Hypothalamus (tissue), 51 donors: ENCODE measurements at places on chromosomes 12 and 14.

GRCh38 chr14:73732006-73732405 lies 17.8 kb upstream of the PNMA1 start:
- DNase-seq: no peak

- DNase-seq: no peak
These were observed 47.2 kb downstream of the ALDH1L2 start for GRCh38 chr12:105036937-105037649.

DNA sequence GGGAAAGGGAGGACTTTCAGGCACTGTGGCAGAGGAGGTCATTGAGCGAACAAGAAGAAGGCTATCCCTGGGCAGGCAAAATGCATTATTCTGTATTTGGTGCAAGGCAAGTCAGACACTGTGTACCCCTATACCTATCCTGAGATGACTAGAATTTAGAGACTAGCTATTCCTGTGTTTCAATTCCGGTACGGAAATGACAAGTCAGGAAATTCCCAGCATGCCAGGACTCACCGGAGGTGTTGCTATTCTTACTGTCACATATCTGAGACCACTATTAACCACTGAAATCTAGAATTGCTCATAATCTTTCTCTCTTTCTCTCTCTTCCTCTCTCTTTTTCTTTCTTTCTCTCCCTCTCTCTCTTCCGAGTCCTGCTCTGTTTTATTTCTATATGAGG lies 297.1 kb downstream of the PDZRN4 start:
- no peak for DNase-seq

GRCh38 chr12:116926283-116927243 lies 15.8 kb downstream of the FBXW8 start:
- no peak for DNase-seq

- no peak for DNase-seq
These were observed 85.1 kb upstream of the NID2 start for GRCh38 chr14:52153939-52154338.

DNA sequence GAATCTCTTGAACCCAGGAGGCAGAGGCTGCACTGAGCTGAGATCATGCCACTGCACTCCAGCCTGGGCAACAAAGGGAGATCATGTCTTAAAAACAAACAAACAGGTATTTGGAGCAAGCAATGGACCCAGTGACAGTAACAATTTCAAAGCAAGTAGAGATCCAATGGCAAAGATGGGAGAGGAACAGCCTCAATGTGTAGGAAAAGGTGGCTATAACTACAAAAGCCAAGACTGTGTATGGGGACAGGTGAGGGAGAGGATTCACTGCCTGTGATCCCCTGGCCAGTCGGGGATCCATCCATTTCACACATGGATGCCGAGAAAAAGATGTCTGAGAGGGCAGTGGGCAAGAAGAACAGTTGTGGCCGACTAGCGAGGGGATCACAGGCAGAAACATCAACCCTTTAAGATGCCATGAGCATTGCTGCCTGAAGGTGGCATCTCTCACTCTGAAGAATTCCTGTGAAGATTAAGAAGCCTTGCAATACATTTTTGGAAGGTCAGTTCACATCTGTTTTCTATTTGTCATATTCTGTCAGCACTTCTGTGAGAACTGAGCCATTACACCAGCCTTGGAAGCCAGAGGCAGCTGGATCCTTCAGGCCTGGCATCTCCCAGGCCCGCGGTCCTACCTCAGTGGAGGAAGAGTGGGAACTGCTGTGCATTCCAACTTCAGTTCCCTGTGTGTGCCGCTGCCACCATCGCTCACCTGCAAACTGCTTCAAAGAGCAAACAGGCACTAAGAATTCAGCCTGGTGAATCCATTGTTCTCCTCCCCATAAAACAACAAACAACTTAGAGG lies 54.5 kb upstream of the FRS2 start:
- DNase-seq: no peak

GRCh38 chr12:8779281-8779680 lies 43.1 kb upstream of the A2ML1 start:
- DNase-seq: no peak

DNA sequence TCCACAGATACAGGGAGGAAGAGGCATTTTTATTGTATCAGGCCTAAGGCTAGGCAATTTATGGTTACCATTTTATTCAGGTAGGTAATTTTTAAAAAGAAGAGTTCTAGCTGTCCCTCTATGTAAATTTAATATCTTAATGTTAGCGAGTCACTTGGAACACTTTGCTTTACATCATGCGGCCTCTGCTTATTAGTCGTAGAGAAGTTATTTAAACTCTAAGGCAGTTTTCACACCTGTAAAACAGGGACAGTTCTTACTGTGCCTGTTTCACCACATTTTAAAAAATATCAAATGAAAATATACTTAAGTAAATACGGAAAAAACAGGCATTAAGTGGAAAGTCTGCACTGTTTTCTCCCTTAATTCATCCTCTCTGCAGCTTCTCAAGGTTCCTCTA lies 71.4 kb upstream of the POC1B start:
- no peak for DNase-seq

DNA sequence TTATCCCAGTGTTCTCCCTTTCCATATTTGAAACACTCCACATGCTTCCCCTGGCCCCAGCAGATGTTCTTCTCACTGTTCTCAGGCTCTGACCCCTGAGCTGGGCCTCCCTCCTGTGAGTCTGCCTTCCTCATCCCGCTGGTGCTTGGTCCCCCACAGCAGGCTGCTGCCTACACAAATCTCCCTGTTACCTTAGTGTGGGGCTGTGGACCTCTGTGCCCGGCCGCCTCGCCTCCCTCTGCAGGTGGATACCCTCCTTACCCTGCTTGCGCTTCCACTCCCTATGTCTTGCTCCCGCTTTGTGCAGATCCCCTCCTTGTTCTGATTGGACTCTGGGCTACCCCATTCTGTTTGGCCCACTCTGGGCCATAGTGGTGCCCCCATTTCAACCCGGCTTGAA lies 6.9 kb downstream of the DERA start:
- no peak for DNase-seq

DNA sequence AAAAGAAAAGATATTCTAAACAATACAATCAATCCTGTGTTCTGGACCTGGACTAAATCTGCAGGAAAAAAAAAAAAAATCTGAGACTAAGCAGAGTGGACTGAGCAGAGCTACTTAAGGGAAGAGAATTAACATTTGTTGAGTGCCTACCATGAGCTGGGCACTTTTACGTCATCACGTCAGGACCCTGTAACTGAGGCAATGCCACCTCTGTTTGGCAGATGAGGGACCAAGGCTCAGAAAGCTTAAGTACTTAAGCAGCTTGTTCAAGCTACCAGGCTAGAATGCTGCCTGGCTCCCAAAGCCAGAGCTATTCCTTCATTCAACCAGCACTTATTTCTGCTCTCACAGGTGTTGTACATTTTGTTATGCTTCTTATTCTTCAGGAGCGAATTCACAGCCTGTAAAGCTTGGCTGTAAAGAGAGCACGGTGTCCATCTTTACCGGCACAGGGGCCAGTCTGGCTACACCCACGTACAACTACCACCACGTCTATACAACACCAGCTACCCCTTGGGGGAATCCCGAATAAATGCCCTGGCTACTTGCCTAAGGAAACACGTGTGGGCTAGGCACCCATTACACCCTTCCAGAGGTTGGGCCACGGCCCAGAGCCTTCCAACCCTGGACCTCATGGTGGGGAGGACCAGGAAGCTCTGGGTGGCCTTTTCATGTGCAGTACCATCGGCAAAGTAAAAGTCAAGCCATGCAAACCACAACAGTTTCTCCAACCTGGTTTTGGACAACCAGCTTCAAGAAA lies 27.0 kb downstream of the TMCC3 start:
- no peak for DNase-seq

GRCh38 chr14:95557291-95557690 lies 22.4 kb downstream of the GLRX5 start:
- no peak for DNase-seq

DNA sequence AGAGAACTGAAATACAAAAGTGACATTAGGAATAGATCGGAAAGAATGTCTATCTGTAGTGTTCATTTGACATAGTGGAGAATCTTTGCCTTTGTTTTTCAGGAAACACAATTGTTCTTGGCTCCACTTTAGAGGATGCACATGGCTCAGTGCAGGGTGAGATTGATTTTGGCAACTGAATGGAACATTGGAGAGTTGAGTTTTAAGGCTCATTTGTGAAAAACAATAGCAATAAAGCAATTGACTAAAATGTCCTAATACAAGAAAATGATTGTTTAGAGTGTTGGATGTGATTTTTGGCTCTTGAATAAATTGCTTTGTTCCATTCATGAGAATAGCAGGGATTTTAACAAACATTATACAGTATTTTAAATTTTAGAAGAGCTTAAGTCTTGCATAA lies 116.4 kb downstream of the SLC38A1 start:
- DNase-seq: no peak

DNA sequence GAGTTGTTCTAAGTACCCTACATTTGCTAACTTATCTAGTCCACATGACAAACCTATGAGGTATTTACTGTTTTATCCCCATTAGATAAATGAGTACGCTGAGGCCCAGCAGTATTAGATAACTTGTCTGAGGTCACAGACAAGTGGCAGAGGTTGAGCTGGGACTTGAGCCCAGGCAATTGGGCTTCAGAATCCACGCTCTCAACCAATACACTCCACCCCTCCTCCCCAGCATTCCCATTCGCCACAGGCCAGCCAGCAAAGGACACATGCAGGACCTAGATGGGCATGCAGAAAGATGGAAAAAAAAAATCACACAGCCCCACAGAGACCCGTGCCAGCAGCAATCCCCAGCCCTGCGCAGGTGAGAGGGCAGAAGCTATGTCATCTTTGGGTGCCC lies 12.4 kb downstream of the HDAC7 start:
- no peak for DNase-seq

DNA sequence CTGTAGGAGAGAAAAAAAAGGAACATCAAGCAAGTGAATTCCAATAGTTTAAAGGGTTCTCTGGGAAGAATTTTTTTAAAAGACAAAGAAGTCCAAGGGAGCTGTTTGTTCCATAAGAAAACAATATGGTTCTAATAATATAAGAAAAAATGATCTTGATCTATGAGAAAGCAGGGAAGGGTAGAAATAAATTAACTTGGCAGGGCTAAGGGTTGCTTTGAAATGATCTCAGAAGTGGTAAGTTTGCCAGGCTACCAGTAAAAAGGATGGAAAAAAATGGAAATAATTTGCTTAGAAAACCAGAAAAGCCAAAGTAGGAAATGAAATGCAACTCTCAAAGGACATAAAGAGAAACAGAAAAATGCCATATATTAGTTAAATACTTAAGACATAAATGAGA lies 41.7 kb upstream of the EMP1 start:
- DNase-seq: no peak

- no peak for DNase-seq
These were observed 497.7 kb upstream of the RPL10L start for GRCh38 chr14:47149326-47149725.

DNA sequence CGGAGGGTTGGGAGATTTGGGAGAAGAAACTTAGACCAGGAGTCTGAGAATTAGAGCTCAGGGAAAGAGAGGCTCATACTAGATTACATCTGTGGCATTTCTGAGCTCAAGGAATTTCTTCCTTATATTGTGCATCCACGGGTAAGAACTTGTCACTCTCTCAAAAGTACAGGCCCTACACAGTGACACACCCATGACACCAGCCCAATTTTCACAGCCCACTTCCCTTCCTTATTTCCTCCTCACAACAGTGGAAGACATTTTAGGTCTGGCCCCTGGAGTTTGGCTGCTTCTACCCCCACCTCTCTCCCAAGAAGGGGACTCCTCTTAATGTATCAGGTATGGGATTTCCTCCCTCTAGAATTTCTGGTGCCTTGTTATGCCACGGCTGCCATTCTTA lies 9.2 kb upstream of the ZNF385A start:
- no peak for DNase-seq

DNA sequence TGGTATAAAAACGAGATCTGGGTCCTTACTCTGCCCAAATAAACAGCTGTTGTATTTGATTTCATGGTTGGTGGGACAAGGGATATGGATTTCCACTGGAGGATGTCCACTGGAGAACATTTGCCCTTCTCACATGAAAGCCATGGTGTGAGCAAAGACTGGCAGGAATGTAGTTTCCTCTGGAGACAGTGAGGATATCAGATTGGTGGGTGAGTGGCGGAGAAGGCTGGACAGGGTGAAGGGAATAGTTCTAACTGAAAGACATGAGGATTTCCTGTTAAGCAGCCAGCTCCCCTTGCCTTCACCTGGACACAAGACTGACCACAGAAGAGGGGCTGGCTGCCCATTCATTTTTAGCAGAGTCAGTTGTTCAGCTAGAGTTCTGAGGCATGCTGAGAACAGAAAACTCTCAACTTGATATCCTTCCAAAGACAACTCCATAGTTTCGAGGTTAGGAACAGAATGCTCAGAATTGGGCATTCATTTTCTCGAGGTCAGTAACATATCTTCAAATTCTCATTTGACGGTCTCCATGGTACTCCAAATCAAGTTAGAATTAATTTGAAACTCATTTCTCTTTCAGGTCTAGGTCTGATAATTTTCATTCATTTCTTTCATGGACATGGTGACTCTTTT lies 365.7 kb downstream of the LRIG3 start:
- DNase-seq: no peak
